ENCODE measurements at places on chromosomes 16 and 17.

GRCh38 chr16:11706180-11706742, 36.4 kb downstream of the TXNDC11 start:
- DNase-seq = no peak

GRCh38 chr16:50859628-50860360, 117.9 kb downstream of the CYLD start:
- DNase-seq = no peak

- no peak for DNase-seq
Measured at GRCh38 chr17:41784207-41784744, 2.2 kb downstream of the JUP start.

DNA sequence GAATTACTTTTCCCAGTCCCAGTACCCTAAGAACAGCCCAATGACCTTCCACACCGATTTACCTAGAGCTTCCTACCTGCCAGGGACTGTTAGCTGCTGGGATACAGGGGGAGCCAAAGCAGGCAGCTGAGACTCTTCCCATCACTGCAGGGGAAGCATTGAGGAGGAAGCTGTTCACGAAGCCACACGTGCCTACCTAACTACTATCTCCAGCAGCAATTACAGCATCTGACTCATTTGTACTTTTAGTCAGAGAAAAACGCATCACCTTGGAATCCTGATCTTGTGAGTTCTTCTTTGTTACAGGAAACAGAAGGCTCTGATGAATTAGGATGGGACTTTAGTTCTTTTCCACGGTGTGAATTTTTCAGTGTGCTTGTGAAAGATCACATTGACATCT, 113.7 kb upstream of the DHX40 start:
- DNase-seq = no peak

Data from activated T-cell treated with anti-CD3 and anti-CD28 coated beads, Interleukin-2, amount 50 U/mL, for 24 hours (primary cell).